Fibroblast of skin of right quadriceps (primary cell): ENCODE measurements at places on chromosomes 1 and 21.

DNA sequence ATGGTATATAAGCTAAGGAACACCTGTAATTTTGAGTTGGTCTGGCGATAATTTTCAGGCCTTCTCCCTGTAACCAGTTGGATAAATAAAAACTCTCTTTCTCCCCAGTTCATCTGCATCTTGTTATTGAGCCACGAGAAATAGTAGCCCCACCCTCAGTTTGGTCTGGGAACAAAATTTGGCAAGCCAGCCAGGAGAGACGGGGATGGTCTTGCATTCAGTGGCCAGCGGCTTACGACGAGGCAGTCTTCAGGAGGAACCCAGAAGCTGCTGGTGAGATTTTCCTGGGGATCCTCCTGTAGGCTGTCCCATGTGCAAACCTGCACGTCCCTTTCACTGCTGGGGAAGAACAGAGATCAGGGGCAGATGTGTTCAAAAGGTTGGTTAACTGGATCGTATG, 174.6 kb downstream of the PLA2G4A start:
- no peak for DNase-seq

GRCh38 chr1:229340496-229340895, 2.4 kb downstream of the CCSAP start:
- no peak for DNase-seq

- DNase-seq = no peak
Measured at GRCh38 chr1:161884475-161884874, 118.4 kb downstream of the ATF6 start.

DNA sequence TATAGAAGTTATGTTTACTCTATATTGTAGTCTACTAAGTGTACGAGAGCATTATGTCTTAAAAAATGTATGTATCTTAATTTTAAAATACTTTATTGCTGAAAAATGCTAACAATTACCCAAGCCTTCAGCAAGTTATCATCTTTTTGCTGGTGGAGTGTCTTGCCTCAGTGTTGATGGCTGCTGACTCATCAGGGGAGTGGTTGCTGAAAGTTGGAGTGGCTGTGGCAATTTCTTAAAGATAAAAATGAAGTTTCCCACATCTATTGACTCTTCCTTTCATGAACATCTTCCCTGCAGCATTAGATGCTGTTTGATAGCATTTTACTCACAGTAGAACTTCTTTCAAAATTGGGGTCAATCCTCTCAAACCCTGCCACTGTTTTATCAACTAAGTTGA, 95.8 kb downstream of the CDC7 start:
- DNase-seq = peak; percentile 57

GRCh38 chr1:243940451-243940850, 90.4 kb upstream of the AKT3 start:
- no peak for DNase-seq

DNA sequence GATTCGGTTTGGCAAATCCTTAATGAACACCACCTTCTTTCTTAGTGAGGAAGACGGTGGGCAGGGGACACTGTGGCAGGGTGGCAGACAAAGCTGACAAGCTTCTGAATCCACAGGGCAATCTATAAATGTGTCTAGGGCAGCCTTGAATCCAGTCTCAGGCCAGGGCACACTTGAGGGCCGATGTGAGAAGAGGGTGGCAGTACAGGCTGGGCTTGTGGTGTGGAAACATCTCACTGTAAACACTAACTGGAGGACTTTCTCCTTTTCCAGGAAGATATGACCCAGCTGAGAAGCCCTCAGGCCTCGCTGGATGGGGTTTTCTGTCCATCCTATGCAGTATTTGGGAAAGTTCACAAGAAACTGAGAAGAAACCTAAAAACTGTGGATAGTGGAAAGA, 46.5 kb downstream of the PKP1 start:
- no peak for DNase-seq

GRCh38 chr1:201016943-201017827, 6.3 kb downstream of the KIF21B start:
- DNase-seq = peak; percentile 34

DNA sequence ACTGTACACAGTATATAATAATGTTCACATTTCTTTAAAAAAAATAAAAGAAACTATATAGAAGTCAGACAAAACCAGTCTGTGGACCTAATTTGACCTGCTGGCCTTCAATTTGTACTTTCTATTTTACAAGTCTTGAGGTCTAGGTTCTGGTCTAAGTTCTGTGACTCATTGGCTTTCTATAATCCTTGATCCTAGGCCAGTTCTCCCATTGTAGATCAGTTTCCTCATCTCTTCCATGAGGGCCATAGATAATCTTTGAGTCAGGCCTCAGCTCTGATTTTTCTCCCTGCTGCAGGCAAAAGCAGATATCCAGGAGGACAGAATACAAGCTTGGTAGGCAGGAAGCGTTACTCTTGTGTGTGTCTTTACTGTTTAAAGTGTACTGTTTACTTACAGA, 603.7 kb upstream of the CAMK1G start:
- DNase-seq = no peak

GRCh38 chr1:84855168-84855567, 37.8 kb downstream of the LPAR3 start:
- peak; percentile 35 for DNase-seq
